ENCODE measurements at places on chromosomes 3 and 15. TPM values are rescaled to one million over a fixed set of nuclear protein-coding genes. Genes with fewer than 3 reads are reported as not detected.
A peak's percentile ranks its signal among the peaks of the same experiment; 100 is the strongest.

The FAM240A gene
- total RNA-seq, result not detected

The TUBGCP5 gene
- total RNA-seq, result 10.5 TPM

The USP19 gene
- 49.3 TPM for total RNA-seq

The VPS33B gene
- total RNA-seq, result 5.2 TPM

The CELF6 gene
- total RNA-seq, result 0.55 TPM

The SLC38A3 gene
- total RNA-seq, result not detected

The CASR gene
- total RNA-seq, result not detected

The GLDN gene
- total RNA-seq, result 2.3 TPM

The CCDC50 gene
- 27.9 TPM for total RNA-seq

GRCh38 chr3:152591515-152591914 lies 243.4 kb upstream of the P2RY1 start:
- no peak for DNase-seq

GRCh38 chr15:58777107-58777506 lies 6.0 kb downstream of the MINDY2 start:
- no peak for DNase-seq

GRCh38 chr15:66954601-66955000 lies 110.8 kb upstream of the SMAD3 start:
- no peak for DNase-seq

- DNase-seq, result peak; percentile 79
These were observed 39.4 kb upstream of the LMOD3 start for GRCh38 chr3:69161587-69162307.

DNA sequence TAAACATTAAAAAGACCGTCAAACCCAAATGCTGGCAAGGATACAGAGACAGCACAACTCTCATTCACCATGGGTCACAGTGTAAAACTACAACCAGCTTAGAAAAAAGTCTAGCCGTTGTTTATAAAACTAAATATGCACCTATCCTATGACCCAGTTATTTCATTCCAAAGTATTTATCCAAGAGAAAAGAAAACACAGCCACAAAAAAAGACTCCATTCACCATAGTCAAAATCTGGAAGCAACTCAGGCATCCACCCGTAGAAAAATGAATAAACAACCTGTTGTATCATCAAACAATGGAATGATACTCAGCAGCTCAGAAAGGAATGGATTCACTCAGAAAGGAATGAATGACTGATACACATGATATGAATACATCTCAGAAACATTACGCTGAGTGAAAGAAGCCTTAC lies 28.6 kb downstream of the PLD1 start:
- no peak for DNase-seq

GRCh38 chr3:11591002-11591355 lies 52.7 kb downstream of the VGLL4 start:
- no peak for DNase-seq

DNA sequence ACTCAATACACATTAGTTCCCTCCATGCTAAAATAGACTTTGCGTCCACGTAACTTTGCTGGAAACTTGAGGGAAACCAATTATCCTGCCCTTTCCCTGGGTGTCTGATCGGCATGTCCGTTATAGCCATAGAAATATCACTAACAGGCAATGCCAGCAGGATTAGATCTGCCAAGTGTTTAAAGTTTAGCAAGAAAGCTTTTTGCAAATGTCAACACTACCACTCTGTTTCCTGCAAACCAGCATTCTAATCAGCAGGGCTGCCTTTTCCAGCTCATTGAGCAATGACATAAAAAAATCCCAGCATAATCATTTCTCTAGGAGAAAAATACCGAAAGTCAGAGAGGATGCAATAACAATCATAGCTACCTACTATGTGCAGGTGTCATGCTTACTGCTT lies 60.9 kb downstream of the NOX5 start:
- no peak for DNase-seq

GRCh38 chr15:37788767-37789396 lies 145.6 kb upstream of the TMCO5A start:
- no peak for DNase-seq

GRCh38 chr3:111709645-111710044 lies 114.5 kb upstream of the ZBED2 start:
- DNase-seq, result no peak

- no peak for DNase-seq
These were observed 364.2 kb downstream of the RBMS3 start for GRCh38 chr3:29644956-29645636.

DNA sequence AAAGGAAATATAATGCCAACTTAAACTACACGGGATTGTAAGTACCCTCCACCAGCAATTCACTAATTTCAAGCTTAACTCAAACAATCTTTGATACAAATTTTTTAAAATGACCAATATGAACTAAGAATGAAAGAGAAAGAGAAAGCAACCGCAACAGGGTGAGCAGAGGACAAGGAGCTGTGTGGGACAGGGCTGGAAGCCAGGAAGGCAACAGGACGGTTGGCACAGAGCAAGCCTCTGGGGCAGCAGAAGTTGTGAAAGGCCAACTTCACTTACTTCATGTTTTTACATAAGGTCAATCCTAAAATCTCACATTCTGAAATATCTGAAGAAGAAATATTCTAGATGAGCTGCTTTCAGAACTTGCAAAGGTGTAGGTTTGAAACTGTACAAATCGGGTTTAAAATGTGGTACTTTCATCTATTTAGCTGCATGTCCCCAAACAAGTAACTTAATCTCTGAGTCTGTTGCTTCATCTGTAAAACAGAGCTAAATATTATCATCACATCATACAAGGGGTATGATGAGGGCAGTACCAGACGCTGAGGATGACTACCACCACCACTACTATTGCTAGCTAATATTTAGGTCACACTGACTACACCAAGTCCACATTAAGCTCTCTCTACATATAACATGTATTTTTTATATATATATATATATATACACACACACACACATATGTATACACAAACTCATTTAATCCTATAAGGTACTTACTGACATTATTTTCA lies 101.7 kb downstream of the IGSF11 start:
- no peak for DNase-seq

DNA sequence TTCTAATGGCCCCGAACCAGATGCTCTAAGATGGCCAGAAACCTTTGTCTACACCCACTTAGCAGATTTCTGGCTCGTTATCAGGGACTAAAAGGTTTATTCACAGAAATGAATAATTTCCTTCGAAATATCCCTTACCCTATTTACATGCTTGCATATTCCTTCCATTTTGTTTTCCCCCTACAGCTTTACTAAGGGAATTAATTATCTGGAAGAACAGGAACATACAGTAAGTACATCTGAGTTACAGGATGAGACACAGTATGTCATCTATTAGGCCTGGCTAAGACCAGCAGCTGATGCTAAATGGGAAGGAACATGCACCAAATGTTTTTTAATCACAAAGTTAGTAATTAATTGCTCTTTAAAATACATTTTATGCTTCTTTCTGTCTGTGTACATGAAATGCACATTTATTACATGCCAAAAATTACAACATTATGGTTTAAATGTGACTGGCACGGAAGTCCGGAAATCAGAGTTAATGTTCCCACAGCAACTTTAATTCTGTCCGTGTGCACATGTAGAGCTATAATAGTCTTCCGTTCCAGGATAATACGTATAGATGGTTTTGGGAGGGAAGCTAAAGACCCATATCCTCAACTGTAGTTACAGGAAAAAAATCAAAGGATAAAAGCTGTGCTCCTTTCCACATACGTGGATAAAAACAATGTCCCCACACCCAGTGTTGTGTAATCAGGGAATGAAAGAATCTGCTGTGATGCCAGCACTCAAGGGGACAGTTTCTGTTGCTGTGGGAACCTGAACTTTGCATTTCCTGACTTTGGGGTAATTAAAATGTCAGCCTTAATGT lies 82.0 kb downstream of the TIGIT start:
- no peak for DNase-seq

DNA sequence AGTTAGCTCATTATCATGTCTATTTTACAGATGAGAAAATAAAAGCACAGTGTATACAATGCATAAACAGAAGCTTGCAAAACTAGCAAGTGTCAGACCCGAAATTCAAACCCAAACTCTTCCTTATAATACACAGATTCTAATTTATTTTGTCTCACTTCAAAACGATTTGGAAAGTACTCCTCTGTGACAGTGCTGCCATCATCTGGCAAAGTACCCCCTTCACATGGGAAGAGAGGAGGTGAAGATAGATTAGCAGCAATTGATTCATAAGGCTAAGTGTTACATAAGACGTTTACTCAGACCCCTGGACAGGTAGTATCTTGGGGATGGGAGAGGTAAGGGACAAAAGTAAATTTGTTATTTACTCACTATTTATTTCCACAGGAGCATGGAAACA lies 744.0 kb upstream of the SGO1 start:
- peak; percentile 3 for DNase-seq

GRCh38 chr3:118692416-118692815 lies 342.2 kb downstream of the IGSF11 start:
- DNase-seq, result no peak

- no peak for DNase-seq
These were observed 19.9 kb upstream of the POLR2M start for GRCh38 chr15:57686657-57687056.

- DNase-seq, result no peak
These were observed 103.0 kb upstream of the DPPA4 start for GRCh38 chr3:109440353-109440752.

DNA sequence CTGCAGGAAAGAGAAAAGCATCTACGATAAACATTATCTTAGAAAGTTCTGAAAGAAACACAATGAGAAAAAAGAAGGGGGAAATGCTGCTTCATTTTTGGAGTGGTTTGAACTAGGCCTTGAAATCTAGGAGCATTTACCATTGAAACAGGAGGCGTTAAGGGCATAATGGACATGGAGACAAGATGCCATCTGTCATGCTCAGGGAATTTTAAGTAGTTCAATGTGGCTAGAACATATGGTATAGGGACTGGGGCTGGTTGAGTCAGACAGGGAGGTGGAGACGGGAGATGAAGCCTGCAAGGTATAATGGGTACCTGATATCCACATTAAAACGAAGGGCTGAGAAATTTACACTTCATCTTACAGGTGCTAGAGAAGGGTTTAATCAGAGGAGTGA lies 10.4 kb upstream of the PLAAT1 start:
- no peak for DNase-seq

- peak; percentile 46 for DNase-seq
These were observed 1.6 kb upstream of the PPM1L start for GRCh38 chr3:160754371-160754854.

DNA sequence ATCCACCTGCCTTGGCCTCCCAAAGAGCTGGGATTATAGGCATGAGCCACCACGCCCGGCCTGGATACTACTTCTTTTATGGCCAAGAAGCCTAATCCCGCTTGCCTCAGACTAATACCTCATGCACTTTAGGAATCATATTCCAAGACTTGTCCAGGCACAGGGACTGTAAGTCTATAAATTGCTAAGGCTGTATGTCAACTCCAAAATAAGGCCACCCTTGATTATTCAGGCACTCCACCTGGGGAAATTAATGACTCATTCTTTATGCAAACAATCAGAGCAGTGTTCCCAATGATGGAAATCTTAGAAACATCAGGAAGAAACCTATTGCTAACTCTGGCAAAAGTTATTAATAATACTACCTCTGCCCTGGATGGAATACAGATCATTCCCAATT lies 98.4 kb downstream of the ERC2 start:
- no peak for DNase-seq
